ENCODE measurements at places on chromosomes 5 and 9.

GRCh38 chr9:13354733-13355132, 75.2 kb upstream of the MPDZ start:
- no peak for DNase-seq

- no peak for DNase-seq
Measured at GRCh38 chr9:104905153-104905901, 22.6 kb downstream of the ABCA1 start.

DNA sequence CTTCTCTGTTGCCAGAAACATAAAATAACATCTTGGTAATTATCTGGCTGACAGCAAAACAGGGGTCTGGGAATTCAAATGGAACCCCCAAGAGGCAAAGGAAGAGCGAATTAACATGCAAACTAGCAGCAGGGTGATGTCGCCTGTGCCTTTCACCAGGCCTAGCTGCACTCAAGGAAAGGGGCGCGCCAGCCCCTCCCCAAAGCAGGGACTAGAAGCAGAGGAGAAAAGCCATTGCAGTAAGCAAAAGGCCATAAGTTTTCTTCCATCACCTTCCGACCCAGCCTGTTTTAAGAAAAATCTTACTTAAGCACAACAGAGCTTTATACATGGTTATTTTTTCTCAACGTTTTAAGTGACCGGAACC, 539 bp downstream of the POC5 start:
- no peak for DNase-seq

- DNase-seq: no peak
Measured at GRCh38 chr9:132167192-132167591, 5.3 kb downstream of the NTNG2 start.

DNA sequence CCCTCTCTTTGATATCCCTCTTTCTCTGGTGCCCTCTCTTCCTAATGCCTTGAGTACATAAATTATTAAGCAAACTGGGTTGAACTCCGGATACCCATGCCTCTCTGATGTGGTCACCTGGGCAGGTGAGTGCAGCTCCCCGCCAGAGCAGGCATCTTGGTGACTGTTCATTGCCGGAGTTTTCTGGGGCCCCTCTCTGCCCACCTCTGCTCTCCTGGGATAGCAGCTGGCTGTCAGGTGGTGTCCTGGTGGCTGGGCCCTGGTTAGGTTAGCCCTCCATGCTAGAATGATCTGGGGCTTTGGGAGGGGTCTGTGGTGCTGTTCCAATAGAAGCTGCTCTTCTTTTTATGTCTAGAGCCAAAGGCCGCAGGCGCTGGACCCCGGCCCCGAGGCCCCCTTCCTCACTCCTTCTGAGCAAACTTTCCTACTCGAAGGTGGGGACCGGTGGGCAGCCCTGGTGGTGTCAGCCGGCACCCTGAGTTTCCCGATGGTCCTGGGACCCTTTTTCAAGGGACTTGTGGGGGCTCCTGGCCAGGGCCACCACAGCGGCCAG, 4.9 kb upstream of the SCGB3A1 start:
- no peak for DNase-seq

GRCh38 chr5:114255260-114255659, 106.6 kb upstream of the KCNN2 start:
- no peak for DNase-seq

GRCh38 chr9:32419921-32420320, 35.5 kb downstream of the ACO1 start:
- DNase-seq: no peak

- DNase-seq: no peak
Measured at GRCh38 chr5:38060354-38060753, 198.0 kb upstream of the EGFLAM start.

DNA sequence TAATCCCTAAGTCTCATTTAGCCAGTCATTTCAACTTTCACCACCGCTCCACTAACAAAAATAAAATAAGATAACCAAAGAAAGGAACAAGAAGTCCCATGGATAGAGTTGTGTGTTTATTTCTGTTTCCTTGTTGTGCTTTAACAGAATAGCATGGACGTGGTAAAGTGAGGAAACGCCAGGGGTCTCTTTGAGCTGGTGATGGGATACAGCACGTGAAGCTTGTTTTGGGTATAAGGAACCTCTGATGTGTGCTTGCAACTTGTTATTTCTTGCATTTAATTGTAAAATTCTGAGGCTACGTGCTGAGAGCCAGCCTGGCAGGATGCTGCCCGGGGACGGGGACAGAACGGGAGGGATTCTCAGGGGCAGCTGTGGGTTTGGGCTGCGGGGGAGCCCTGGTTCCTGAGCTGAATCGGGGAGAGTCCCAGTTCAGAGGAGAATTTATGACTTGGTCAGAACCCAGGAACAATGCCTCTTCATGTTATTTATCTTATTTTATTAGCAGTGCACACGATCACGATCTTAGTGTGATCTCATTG, 63.4 kb downstream of the ANKRD33B start:
- DNase-seq: no peak

All from NCI-H1930 (cell line).